Omental fat pad (tissue), 4 donors: ENCODE measurements at places on chromosomes 11 and 22.

DNA sequence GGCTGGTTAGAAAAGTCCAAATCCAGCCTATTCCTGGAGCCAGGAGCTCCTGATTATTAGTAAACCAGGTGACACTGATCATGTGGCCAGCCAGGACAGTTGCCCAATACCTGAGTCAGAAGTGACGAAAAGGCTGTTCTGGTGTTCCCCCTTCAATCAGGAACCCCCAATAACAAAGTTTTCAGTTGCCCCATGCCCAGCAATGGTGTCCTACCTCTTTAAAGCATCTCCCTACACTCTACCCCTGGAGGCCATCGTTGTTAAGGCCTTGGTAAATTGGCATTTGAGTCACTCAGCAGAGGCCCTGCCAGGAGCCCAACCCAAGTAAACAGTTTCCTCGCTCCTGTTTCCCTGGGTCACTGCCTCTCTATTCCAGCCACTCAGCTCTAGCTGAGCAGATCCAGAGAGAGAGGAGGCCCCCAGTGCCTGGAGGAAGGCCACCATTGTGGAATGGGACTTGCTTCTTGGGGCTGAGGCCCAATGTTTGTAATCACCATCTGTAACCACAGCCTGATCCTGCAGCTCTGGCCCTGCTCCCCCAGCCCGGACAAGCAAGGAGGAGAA is 25.0 kb downstream of the ARHGAP1 start:
- DNase-seq: peak; percentile 47

GRCh38 chr11:107018219-107018901 is at the start of gene GUCY1A2:
Gene GUCY1A2, minus strand, starts transcription at chr11:107018476. Its CDS starts 421 bp downstream, at chr11:107018055.
- no peak for DNase-seq

DNA sequence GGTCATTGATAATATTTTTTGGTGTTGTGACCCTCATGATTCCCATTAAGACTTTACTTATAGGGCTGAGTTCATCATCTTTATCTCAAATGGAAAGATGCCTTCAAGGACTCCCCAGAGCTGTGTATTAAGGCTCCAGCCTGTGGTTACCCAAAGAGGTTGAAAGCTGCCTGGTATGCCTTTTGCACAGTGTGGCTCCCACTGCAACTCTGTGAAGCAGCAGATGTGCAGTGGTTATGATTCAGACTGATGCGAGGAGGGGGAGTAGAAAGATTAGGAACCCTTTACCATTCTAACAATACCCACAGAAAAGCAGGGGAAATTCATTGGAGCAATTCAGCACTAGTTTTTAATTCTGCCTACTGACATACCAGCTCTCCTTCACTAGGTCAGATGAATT is 560.0 kb downstream of the INSC start:
- no peak for DNase-seq

- DNase-seq: no peak
Observed at GRCh38 chr11:120681434-120682331, 170.1 kb downstream of the GRIK4 start.

DNA sequence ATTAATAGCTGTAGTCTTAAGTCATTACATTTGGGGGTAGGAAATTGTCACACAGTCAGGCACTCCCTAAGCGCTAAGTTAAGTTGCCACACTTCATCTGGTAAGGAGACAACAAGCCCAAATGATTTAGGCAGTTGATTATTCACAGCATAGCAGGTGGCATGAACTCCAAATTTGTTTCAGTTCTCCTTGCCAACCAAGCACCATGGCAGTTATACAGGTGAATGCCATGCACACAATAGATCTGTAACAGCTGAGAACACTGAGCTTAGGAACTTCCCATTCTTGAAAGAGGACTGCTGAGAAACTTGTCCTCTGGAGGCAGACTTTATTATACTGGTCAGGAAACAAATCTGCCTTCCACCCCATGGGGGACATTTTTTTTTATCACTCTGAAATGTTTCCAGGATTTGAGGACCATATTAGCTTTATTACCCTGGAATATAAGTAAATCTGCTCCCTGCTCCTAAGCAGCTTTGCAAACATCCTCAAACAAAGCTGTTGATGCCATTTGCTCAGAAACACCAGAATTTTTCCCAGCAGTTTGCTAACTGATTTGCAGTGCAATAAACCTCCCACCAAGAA is 5.1 kb upstream of the INTS4 start:
- DNase-seq: no peak

GRCh38 chr22:47102648-47103047 is 340.2 kb downstream of the TBC1D22A start:
- no peak for DNase-seq

GRCh38 chr11:19162951-19163505 is 38.8 kb downstream of the CSRP3 start:
- DNase-seq: no peak

DNA sequence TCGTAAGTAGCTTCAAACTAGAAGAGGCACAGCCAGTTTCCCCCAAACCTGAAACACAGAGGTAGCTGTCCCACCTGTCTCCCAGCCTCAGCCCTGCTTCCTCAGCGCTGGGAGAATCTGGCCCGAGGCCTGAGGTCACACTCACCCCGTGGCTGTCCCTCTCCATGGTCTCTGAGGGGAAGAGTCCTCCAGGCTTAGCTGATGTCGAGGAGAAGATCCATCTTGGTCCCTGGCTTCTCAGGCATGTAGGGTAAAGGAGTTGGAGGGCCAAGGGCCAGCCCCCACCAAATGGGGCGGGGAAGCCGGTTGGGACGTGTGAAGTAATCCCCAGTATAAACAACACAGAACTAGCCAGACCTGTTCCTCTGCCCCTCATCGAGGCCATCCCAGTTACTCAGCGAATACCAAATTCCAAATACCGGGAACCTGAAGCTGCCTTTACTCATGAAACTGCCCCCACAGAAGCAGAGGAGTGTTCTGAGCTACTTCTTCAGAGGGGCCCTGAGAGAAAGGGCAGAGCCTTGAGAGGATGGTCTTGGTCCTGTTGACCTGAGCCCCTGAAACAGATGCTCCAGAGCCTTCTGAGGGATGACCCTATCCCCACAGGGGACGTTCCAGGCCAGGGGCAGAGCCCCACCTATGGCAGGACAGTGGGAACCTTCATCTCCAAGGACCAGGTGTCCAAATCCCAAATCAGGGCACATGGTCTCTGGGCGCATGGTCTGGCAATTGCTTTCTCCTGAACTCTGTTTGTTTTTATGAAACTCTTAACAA is at the start of gene TMPRSS13:
TMPRSS13 (minus strand) TSS at position 261 of the 774 bp plus-strand sequence; CDS start at position 166, 95 bp downstream.
- peak; percentile 3 for DNase-seq
